Hepatic stellate cell (primary cell): ENCODE measurements at places on chromosomes 16 and 17.

GRCh38 chr17:68794636-68795434 lies 160.4 kb downstream of the ABCA8 start:
- DNase-seq = no peak

GRCh38 chr17:59365383-59365981 lies 34.0 kb downstream of the YPEL2 start:
- no peak for DNase-seq

DNA sequence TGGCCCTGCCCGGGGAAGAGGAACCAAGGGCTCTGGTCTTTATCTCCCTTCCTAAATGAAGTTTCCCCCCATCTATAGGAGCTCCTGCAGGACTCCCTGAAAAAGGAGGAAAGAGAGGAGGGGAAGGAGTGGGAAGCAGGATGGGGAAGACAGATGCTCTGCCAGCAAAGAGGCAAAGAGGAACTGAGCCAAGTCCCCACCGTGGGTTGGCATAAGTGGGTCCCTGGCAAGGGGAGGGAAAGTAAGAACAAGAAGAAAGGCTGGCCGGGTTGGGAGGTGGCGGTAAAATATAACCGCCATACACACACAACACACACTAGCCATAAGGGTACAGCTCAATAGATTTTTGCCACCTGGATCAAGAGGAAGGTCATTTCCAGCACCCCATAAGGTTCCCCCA lies 6.1 kb upstream of the EIF1 start:
- DNase-seq = no peak

GRCh38 chr16:89370081-89370511 lies 120.3 kb downstream of the ANKRD11 start:
- DNase-seq = peak; percentile 71
